Heart right ventricle (tissue), 16 donors: ENCODE measurements at places on chromosomes 3 and 15. TPM values are rescaled to one million over a fixed set of nuclear protein-coding genes. Genes with fewer than 3 reads are reported as not detected.

Gene ADAMTSL3
- 11.7 TPM for total RNA-seq

DNA sequence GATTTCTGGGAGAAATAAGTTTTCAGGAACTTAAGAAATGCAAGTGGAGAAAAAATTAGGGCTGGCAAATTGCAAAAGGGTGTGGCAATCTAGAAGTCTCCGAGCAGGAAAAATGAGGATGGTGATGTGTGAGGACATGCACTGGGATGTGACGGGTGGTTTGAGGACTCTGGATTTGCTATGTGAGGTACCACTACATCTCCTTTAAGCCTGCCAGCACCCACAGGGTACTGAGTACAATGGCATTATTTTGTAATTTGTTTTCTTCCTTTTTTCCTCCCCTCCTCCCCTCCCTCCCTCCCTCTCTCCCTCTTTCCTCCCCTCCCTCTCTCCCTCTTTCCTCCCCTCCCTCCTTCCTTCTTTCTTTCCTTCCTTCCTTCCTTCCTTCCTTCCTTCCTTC, 237.5 kb downstream of the GAP43 start:
- H3K27ac ChIP-seq = no peak overlapping the region
- H3K4me1 ChIP-seq = no peaks in the 10 kb centered on the region
- DNase-seq = no peak
- H3K27me3 ChIP-seq = no peaks in the 10 kb centered on the region
- no peaks in the 10 kb centered on the region for H3K36me3 ChIP-seq

DNA sequence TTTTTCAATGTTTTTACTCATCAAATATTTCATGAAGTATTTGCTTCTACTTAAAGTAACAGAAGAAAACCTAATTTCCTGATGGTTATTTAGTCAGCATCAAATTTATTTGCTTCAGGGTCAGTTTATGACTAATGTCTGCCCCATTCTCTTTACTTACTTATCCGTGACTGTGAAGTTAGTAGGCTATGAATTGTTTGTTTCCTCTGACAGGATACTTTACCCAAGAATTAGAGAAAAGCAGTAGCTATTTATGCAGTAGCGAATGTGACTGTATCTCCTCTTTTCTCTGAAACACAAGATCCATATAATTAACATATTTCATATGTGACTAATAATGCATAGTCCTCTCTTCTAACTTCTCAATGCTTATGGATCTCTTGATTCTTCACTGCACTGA, 329.9 kb upstream of the ROBO1 start:
- no peak overlapping the region for H3K4me3 ChIP-seq
- H3K4me1 ChIP-seq = no peaks in the 10 kb centered on the region
- no peak for DNase-seq

GRCh38 chr15:66822114-66822513, 120.1 kb downstream of the SMAD6 start:
- no peaks in the 10 kb centered on the region for H3K27me3 ChIP-seq
- H3K4me1 ChIP-seq = peaks cover 6% of the 10 kb centered on the region
- no peak for DNase-seq
- H3K36me3 ChIP-seq = no peaks in the 10 kb centered on the region
- no peak overlapping the region for H3K4me3 ChIP-seq

Gene C2CD4A
- not detected for total RNA-seq

Gene MUC20
- total RNA-seq = 1.9 TPM

DNA sequence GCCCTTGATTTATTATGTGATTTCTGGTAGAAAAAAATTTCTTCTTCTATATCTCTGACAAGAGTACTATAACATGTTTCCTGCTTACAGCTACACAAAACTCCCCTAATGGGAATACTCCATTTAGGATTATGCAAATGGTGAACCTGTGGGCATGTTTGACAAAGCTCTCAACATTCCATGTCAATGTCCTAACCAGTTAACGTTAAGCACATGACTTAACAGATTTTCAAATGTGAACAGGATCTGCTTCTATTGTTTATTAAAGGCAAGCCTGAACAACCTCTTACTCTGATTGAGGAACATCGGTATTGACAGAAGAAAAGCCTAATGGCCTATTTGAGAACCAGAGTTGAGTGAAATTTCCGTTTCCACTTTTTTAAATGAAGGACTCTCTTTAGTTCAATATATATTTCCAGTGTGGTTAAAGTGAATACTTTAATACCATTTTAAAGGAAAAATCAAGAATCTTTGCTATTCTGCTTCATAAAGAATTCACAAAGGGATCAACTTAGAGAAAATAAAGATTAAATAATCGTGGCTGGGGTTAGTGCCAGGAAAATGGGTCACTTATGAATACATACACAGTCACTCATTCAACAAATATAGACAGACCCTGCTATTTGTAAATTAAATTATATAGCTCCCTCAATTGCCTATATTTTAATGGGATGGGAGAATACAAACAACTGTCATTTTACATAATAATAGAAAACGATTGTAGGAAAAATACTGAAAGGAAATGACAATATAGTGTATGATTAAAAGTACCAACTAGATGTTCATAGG, 300.3 kb upstream of the CBLB start:
- H3K27me3 ChIP-seq = no peaks in the 10 kb centered on the region
- no peaks in the 10 kb centered on the region for H3K36me3 ChIP-seq
- H3K4me1 ChIP-seq = no peaks in the 10 kb centered on the region
- no peak overlapping the region for H3K4me3 ChIP-seq
- H3K27ac ChIP-seq = no peak overlapping the region
- DNase-seq = no peak

GRCh38 chr3:177973241-177973840, 562.9 kb upstream of the KCNMB2 start:
- no peaks in the 10 kb centered on the region for H3K36me3 ChIP-seq
- no peak overlapping the region for H3K27ac ChIP-seq
- no peak overlapping the region for H3K4me3 ChIP-seq
- no peaks in the 10 kb centered on the region for H3K27me3 ChIP-seq
- DNase-seq = no peak

GRCh38 chr3:166455744-166456143, 618.5 kb upstream of the BCHE start:
- no peak overlapping the region for H3K4me3 ChIP-seq
- no peak for DNase-seq
- no peak overlapping the region for H3K27ac ChIP-seq
- H3K4me1 ChIP-seq = no peaks in the 10 kb centered on the region
- no peaks in the 10 kb centered on the region for H3K36me3 ChIP-seq

DNA sequence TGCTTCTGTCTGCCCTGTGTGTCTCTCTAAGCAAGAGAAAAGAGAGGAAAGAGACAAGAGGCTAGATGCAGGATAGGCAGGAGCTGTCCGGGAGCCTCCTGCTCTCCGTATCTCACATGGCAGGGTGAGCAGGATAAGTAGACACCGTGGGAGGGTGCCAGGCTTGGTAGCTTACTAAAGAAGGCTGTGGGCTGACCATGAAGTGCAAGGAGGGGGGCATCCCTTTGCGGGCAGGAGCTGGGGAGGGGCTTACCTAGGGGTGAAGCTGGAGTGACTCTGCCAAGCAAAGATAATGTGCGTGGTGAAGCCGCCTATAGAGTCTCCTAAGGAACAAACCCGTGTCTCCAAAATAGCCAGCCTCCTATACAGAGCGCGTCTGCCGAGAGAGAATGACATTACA, 33.7 kb upstream of the TMC3 start:
- no peak overlapping the region for H3K4me3 ChIP-seq
- peak; percentile 20 for DNase-seq
- no peaks in the 10 kb centered on the region for H3K27me3 ChIP-seq
- no peak overlapping the region for H3K27ac ChIP-seq
- H3K36me3 ChIP-seq = no peaks in the 10 kb centered on the region
- peaks cover 14% of the 10 kb centered on the region for H3K4me1 ChIP-seq

Gene LEKR1
- total RNA-seq = 0.72 TPM

- peaks cover 4% of the 10 kb centered on the region for H3K4me1 ChIP-seq
- no peak overlapping the region for H3K4me3 ChIP-seq
- no peak for DNase-seq
- peaks cover 13% of the 10 kb centered on the region for H3K27me3 ChIP-seq
Observed at GRCh38 chr3:194167480-194168282, 31.7 kb downstream of the HES1 start.

Gene HTR3D
- total RNA-seq = not detected

GRCh38 chr15:94403331-94403730, 172.0 kb downstream of the MCTP2 start:
- no peak overlapping the region for H3K27ac ChIP-seq
- H3K36me3 ChIP-seq = no peaks in the 10 kb centered on the region
- DNase-seq = no peak
- H3K4me3 ChIP-seq = no peak overlapping the region
- no peaks in the 10 kb centered on the region for H3K27me3 ChIP-seq

DNA sequence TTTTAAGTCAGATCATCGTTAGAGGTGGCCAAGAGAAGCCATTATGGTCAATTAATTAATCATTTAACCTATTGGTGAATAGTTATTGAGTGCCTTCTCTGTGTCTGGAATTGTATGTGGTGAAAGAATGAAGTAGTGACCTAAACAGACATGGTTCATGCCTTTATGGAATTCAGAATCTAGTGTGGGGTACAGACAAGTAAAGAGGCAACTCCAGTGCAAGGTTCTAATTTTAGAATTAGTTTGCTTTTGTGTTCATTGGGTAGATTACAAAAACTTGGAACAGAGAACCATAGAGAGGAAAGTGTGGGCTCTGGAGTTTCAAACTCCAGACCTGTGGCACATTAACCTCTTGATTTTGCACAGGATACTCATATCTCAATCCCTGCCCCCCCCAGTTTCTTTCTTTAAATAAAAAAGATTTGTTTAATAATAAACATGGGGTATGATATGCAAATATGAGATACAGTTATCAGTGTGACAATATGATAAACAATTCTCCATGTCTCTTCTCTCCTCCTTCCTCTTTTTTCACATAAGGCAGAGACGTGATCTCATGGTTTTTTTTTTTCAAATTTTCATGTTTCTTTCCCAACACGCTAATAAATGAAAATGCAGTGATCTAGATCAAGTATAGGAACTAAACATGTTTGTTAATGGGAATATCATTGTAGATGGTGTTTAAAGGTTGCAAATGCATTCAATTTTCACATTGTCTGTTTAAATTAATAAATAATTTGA, 117.9 kb downstream of the MITF start:
- no peak overlapping the region for H3K27ac ChIP-seq
- DNase-seq = no peak
- peaks cover 29% of the 10 kb centered on the region for H3K4me1 ChIP-seq
- H3K4me3 ChIP-seq = no peak overlapping the region
- H3K36me3 ChIP-seq = no peaks in the 10 kb centered on the region

DNA sequence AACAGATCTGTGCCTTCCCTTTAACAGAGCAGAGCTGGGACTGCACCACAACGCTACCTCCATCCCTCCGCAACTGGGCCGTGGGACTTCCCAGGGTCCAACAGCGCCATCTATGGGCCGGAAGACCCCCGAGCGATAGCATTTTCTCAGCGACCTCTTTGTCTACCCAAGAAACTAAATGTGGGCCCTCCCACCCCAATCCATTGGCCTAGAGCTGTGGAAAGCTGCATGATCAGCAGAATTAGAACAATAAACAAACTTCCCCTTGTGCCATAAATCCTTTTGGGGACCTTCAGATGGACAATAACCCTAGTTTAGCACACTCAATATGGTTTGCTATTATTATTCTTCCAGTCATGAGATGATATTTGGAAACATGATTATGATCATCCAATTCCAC, 74.8 kb upstream of the NTRK3 start:
- no peak overlapping the region for H3K27ac ChIP-seq
- no peak overlapping the region for H3K4me3 ChIP-seq
- H3K4me1 ChIP-seq = no peaks in the 10 kb centered on the region
- no peaks in the 10 kb centered on the region for H3K36me3 ChIP-seq

Gene CHRNA7
- 0.87 TPM for total RNA-seq

DNA sequence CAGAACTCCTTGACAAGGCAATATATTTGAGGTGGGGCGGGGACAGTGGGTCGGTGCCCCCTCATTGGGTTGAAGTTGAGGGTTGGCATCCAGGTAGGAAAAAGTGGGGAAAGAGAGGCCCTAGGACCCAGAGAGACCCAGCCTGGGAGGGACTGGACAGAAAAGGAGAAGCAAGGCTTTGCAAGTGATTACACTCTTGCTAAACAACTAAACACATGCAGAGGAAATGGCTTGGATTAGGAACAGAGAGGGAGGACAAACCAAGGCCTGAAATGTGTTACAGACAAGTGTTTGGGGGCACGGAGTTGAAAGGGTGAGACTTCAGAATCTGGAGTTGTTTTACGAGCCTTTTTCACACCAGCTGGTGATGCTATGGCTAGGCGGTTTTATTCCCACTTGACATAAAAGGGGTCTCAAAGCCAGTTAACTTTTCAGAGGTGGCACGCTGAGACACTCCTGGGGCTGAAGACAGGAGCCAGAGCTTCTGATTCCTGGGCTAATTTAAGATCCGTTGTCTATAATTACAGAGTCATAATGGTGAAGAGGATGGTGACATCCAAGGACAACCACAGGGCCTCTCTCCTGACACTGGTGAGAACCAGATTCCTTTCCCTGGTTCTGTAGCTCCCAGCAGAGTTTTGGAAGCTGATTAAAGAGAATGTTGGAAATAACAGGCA, 7.7 kb upstream of the KCTD6 start:
- H3K27ac ChIP-seq = peak overlapping the region; percentile 45
- DNase-seq = no peak
- no peaks in the 10 kb centered on the region for H3K4me1 ChIP-seq
- H3K36me3 ChIP-seq = no peaks in the 10 kb centered on the region
- no peaks in the 10 kb centered on the region for H3K27me3 ChIP-seq

DNA sequence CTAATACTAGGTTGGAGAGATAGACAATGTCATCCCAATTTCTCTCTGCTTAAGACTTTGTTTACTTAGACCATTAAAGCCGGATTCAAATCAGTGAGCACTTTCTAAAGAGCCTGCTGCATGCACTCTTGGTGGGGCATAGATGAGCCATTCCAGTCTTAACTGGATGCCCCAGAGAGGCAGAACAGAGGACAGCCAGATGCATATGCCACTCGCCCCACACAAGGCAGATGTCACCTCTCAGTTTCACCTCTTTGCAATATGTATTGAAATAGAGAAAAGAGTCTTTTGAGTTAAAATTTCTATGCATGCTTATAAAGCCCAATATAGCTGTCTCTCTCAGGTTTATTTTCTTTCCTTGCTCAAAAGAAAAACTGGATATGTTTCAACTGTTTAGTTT, 89.5 kb downstream of the LARS2 start:
- peaks cover 17% of the 10 kb centered on the region for H3K36me3 ChIP-seq
- DNase-seq = no peak
- no peaks in the 10 kb centered on the region for H3K4me1 ChIP-seq
- H3K27ac ChIP-seq = no peak overlapping the region
- no peaks in the 10 kb centered on the region for H3K27me3 ChIP-seq

GRCh38 chr3:115903843-115904242, 280.5 kb downstream of the GAP43 start:
- no peaks in the 10 kb centered on the region for H3K4me1 ChIP-seq
- no peak for DNase-seq
- no peak overlapping the region for H3K4me3 ChIP-seq
- no peak overlapping the region for H3K27ac ChIP-seq
- no peaks in the 10 kb centered on the region for H3K36me3 ChIP-seq
- H3K27me3 ChIP-seq = no peaks in the 10 kb centered on the region

GRCh38 chr3:60053526-60054265, 1003.9 kb upstream of the CFAP20DC start:
- H3K27ac ChIP-seq = no peak overlapping the region
- no peak for DNase-seq
- H3K27me3 ChIP-seq = no peaks in the 10 kb centered on the region
- no peaks in the 10 kb centered on the region for H3K36me3 ChIP-seq
- H3K4me1 ChIP-seq = no peaks in the 10 kb centered on the region

- DNase-seq = no peak
- no peaks in the 10 kb centered on the region for H3K36me3 ChIP-seq
- no peak overlapping the region for H3K4me3 ChIP-seq
- H3K27me3 ChIP-seq = no peaks in the 10 kb centered on the region
- no peak overlapping the region for H3K27ac ChIP-seq
Observed at GRCh38 chr3:117114517-117115265, 405.1 kb downstream of the TUSC7 start.

- no peaks in the 10 kb centered on the region for H3K27me3 ChIP-seq
- peaks cover 12% of the 10 kb centered on the region for H3K4me1 ChIP-seq
- no peaks in the 10 kb centered on the region for H3K36me3 ChIP-seq
- H3K4me3 ChIP-seq = no peak overlapping the region
- no peak for DNase-seq
Observed at GRCh38 chr15:77537006-77537405, 95.7 kb downstream of the LINGO1 start.
